Activated naive CD8-positive, alpha-beta T cell treated with anti-CD3 and anti-CD28 coated beads for 36 hours (primary cell): ENCODE measurements at places on chromosomes 13 and 19.

DNA sequence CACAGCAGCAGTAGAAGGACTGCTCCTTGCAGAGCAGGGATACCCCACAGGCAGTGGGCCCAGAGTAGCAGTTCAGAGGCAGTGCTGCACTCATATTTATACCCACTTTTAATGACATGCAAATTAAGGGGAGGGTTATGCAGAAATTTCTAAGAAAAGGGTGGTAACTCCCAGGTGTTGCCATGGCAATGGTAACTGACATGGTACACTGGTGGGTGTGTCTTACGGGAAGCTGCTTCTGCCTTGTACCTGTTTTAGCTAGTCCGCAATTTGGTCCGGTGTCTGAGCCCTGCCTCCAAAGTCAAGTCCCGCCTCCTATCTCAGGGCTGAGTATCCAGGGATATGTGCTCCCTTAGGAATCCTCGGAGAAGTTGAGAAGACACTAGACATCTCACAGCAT is 79.2 kb upstream of the UQCRFS1 start:
- DNase-seq = no peak

DNA sequence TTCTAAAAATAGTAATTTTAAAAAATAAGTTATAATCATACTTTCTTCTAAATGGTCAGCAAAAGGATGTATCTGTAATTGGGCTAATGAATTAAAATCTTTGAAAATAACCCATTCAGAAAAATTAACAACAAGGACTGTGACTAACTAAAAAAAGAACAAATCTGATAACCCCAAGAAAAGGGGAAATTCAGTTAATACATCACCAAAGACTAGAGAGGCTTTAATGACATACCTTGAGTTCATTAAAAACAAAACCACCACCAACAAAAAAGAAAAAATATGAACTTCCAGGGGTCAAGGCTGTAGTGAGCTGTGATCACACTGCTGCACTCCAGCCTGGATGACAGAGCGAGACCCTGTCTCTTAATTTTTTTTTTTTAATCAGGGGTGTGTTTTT is 121.8 kb downstream of the TBC1D4 start:
- DNase-seq = no peak

- DNase-seq = peak; percentile 70
Measured at GRCh38 chr19:1825909-1826556, 14.0 kb upstream of the ATP8B3 start.

- DNase-seq = no peak
Measured at GRCh38 chr13:41387576-41387975, 69.8 kb upstream of the RGCC start.

- no peak for DNase-seq
Measured at GRCh38 chr13:46668302-46668720, 115.3 kb downstream of the LRCH1 start.

- no peak for DNase-seq
Measured at GRCh38 chr13:94243551-94243950, 235.9 kb downstream of the DCT start.

GRCh38 chr13:40755082-40755700 is 15.8 kb downstream of the MRPS31 start:
- no peak for DNase-seq

- no peak for DNase-seq
Measured at GRCh38 chr13:78652651-78653050, 6.3 kb downstream of the OBI1 start.

DNA sequence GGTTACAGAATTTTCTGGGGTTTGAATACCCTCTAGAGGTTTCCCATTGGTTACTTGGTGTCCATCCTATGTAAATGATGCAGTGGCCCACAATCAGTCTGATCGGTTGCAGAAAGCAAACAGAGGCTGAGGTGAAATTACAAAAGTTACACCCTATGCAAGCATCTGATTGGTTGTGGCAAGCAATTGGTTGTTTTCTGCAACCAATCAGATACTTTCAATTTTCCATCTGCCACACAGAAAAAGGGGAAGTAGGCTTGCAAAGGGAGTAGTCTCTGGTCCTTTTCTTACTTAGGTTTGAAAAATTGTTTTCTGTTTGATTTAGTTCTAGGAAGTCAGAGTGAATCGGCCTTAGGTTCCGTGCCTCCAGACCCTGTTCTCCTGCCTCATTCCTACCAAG is 93.1 kb downstream of the WTIP start:
- no peak for DNase-seq

DNA sequence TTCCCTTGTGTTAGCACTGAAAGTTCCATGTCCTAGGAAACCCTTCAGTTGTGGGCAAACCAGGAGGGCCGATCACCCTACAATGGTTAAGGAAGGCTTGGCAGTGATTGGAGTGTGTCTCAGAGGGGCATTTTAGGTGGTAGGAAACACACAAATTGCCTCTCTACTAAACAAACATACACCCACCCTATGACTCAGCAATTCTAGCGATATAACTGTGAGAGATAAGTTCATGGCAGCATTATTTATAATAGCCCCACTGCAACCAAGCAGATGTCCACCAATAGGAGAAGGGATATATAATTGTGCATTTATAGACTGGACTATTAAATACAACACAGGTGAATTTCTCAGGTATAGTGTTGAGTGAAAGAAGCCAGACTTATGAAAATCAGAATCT is 543.1 kb downstream of the UQCRFS1 start:
- DNase-seq = no peak

DNA sequence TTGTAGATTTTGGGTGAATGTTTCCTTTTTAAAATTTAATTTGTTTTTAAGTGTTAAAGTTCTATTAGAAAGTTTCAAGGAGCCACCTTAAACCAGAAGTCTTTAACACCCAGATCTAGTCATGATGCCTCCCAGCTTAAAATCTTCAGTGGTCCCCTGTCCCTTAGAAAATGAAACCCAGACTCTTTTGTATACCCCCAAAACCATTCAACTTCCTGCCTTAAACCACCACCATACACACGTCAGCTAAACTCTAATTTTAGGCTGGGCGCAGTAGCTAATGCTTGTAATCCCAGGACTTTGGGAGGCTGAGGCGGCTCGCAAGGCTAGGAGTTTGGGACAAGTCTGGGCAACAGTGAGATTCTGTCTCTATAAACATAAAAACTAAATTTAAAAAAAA is 37.9 kb downstream of the N4BP2L1 start:
- DNase-seq = no peak
